ENCODE measurements at places on chromosomes 4 and X.

DNA sequence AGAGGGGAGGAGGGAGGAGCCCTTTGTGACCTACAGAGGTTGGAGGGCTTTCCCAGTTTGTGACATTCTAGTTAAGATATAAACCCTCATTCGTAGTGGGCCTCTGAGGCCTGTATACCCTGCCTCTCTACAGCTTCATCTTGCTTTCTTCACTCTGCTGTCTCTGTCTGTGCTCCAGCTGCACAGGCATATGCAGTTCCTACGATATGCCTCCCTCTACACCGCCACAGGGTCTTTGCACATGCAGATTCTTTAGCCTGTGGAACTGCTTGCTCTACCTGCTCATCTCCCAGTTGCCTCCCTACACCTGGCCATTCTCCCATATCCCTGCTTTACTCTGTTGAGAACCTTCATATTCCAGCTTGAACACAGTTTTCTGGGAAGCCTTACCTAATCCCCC lies 38.1 kb downstream of the SLIT2 start:
- DNase-seq: no peak

DNA sequence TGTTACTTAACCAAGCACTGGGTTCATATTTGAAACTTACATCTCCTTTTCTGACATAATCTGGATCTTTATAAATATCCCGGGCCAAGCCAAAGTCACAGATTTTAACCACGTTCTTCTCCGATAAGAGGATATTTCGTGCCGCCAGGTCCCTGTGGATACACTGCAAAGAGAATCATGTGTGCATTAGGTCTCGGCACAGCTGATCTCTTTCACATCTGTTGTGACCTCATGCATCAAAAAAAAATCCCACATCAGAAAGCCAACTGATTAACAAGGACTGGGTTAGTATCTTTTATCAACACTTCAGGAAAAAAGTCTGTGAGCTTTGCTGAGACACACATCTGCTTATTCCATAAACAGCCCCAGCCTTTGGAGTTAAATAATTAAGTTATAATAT lies 35.5 kb downstream of the KDR start:
- no peak for DNase-seq

GRCh38 chrX:121641560-121641959 lies 594.1 kb downstream of the GLUD2 start:
- no peak for DNase-seq

- DNase-seq: no peak
Observed at GRCh38 chr4:113006632-113007031, 42.8 kb upstream of the ANK2 start.

GRCh38 chrX:11180571-11180970 lies 69.4 kb downstream of the HCCS start:
- DNase-seq: no peak

DNA sequence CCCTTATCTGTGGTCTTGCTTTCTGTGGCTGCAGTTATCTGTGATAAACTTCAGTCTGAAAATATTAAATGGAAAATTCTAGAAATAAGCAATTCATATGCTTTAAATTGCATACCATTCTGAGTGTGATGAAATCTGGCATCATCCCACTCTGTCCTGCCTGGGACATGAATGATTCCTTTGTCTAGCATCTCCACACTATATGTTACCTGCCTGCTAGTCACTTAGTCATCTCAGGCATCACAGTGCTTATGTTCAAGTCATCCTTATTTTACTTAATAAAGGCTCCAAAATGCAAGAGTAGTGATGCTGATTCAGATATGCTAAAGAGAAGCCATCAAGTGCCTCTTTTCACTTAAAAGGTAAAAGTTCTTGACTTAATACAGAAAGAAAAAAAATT lies 14.3 kb upstream of the RAB9B start:
- no peak for DNase-seq

DNA sequence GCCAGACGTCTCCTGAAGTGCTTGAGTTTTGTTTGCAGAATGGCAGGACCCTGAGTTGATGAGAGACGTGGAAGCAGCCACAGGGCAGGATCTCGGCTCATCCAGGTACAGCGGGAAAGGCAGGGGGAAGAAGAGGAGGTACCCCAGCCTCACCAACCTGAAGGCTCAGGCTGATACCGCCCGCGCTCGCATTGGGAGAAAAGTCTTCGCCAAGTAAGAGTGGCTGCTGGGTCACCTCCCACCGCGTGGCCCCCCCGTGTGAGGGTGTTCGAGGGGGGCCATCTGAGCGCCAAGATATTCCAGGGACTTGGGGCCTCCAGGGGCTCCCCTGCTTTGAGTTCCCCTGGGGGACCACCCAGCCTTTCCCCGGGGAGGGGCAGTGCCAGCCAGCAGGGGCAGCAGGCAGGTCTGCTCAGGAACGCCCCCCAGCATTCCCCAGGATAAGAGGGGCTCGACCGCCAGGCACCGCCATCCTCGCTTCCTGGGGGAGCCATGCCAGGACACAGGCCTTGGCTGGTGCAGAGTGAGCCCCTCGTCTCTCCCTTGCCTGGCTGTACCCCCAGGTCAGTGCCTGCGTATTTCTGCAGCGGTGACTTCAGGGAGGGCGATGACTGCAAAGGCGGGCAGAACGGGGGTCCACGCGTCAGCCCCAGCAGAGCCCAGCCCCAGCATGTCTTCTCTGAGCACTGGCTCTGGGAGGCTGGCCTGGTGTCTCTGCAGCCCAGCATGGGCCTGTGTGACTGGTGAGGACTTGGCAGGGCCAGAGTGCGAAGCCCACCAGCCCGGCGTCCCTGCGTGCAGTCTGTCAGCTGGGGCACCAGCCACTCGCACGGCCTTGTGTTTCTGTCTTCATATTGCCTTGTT lies 22.3 kb downstream of the NKX1-1 start:
- DNase-seq: no peak

DNA sequence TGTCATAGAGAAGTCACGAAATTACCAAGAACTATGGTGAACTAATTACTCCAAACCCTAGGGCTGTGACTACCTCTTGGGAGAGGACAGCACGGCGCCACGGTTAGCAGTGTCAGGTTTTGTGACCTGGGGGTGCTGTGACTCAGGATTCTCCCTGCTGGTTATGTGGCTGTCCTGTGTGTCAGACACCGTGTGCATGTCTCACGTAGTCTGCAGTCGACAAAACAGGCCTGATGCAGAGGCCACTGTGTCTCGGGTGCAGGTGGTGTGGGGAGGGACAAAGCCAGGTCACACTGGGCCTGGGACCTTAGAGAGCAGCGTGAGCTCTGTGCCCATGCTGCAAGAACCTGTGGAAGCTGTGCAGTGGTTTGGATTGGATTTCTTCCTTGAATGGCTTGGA lies 34.1 kb downstream of the TNIP2 start:
- DNase-seq: no peak

- DNase-seq: no peak
Observed at GRCh38 chr4:8437281-8437680, 3.2 kb downstream of the ACOX3 start.

DNA sequence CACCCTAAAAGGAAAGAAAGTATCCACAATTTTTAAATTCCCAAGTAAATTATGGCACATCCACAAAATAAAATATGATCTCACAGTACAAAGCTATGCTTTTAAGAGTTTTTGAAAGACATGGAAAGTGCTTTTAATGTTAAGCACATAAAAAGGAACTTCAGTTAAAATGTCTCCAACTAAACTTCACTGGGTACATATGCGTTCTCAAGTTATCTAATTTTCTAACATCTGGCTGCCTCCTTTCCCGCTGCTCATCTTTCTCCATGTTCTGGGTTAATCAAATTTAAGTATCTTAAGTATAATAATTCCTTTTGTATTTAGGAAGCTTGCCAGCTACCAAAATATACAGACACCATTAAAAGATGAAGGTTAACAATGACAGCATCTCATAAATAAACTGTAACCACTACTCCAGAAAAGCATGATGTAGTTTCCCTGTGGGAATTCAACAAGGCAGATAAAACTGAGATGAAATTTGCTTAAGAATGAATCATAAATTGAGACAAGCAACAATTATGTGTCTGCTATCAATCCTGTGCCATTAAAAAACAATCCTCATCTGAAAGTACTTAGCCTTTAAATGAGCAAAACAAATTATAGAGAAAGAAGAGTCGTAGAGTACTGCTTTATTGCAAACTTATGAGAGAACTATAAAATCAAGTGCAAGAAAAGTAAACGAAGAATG lies 25.1 kb downstream of the PRSS12 start:
- no peak for DNase-seq

GRCh38 chr4:127181001-127181400 lies 451.8 kb upstream of the INTU start:
- DNase-seq: no peak

DNA sequence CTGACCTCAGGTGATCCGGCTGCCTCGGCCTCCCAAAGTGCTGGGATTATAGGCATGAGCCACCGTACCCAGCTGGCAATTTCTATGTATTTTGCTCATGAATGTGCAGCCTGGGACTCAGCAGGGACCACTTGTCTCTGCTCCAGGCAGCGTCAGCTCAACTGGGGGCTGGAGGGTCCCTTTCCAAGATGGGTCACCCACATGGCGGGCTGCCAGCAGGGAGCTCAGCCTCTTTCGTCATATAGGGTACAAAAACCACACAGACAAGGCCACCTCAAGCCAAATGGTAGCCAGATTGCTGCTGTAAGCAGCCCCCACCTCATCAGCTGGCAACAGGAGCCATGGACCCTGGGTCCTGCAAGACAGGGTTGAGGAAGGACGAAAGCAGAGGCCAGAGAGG lies 2.4 kb upstream of the CLDN24 start:
- no peak for DNase-seq

- no peak for DNase-seq
Observed at GRCh38 chrX:17441965-17442364, 67.0 kb downstream of the NHS start.

- peak; percentile 6 for DNase-seq
Observed at GRCh38 chrX:130330706-130331105, 9.0 kb upstream of the SLC25A14 start.

- DNase-seq: no peak
Observed at GRCh38 chr4:140047017-140047640, 106.9 kb downstream of the MAML3 start.

DNA sequence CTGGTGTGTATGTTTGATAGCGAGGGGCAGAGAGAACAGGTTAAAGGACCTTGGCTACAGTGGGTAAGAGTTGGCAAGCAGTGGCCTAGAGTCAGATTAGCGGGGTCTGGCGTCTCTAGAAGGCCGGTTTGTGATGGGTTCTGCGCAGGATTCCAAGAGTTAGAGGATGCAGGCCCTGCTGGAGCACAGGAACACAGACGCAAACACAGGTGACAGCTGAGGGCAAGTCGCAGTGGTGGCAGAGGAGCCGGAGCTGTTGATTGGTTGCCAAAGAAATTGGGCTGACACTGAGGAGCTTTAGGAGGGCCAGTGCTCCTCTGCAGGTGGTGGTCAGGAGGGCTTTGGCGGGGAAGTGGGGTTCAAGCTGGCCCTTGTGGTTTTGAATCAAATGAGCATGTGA lies 3.8 kb downstream of the TADA2B start:
- no peak for DNase-seq
